ENCODE measurements at places on chromosomes 12 and 14.

GRCh38 chr12:12548713-12549112 is 13.9 kb downstream of the DUSP16 start:
- DNase-seq = no peak

- DNase-seq = no peak
These were observed 25.0 kb downstream of the NTF3 start for GRCh38 chr12:5456906-5457305.

GRCh38 chr14:46894476-46894875 is 242.9 kb upstream of the RPL10L start:
- no peak for DNase-seq

DNA sequence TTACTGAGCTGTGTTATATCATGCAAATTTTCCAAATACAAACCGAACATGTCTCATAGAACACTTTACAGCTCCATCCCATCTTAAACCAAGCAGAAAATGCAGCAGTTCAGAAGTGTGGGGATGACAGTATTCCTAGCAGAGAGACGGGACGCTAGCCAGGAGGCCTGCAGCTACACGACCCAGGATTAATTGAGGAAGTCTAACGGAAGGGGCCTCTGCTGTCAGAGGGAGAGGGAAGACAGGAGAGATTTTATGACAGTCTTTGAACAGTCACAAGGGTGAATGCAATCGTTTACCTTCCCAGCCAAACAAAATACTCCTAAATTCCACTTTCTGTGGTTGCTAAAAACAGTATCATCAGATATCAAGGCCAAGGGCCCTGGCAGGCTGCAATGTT is 261.9 kb downstream of the TMEM132D start:
- DNase-seq = peak; percentile 35

GRCh38 chr14:21476523-21476924 is 235 bp downstream of the RAB2B start:
- DNase-seq = no peak

DNA sequence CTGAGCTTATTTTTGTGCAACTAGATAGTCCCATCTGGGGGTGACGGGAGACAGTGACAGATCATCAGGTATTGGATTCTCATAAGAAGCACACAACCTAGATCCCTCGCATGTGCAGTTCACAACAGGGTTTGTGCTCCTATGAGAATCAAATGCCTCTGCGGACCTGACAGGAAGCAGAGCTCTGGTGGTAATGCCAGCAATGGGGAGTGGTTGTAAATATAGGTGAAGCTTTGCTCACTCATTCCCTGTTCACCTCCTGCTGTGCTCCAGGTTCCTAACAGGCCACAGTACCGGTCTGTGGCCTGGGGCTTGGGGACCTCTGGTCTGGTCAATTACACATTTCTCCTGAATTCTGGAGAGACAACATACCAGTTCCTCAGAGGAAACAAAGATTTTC is 39.0 kb downstream of the GABARAPL1 start:
- no peak for DNase-seq

- DNase-seq = no peak
These were observed 44.9 kb downstream of the ERH start for GRCh38 chr14:69353168-69353567.

DNA sequence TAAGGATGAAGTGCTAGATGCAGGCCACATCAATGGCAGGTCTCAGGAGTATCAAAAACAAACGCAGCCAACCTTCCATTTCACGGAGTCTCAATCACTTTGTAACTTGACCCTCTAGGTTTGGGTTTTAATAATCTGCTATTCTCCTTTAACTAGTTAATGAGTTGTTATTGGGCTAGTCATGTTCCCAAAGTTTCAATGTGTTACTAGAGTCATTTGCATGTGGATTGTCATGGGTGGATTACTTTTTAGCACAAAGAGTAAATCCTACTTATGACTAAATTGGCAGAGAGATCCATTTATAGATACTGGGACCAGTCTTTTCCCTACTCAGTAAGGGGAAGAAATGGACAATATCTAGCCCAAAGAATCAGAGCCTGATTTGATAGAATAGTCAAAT is 151.0 kb downstream of the BCAT1 start:
- no peak for DNase-seq

DNA sequence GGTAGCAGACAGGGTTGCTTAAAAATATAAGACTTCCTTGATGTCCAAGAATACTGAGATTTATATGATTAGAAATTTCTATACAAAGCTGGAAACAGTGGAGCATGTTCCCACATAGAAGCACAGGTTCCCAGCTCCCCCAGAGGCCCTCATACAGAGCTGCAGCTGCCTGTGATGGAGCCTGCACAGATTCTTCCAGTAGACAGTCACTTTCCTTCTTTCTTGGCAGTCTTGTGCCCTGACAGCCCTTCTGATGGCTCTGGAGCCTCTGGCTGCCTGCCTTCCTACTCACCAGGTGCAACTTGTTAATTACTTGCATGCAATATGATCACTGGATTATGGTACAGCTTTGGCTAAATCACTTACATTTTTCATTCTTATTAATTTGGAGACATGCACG is 44.4 kb downstream of the BICD1 start:
- DNase-seq = no peak

DNA sequence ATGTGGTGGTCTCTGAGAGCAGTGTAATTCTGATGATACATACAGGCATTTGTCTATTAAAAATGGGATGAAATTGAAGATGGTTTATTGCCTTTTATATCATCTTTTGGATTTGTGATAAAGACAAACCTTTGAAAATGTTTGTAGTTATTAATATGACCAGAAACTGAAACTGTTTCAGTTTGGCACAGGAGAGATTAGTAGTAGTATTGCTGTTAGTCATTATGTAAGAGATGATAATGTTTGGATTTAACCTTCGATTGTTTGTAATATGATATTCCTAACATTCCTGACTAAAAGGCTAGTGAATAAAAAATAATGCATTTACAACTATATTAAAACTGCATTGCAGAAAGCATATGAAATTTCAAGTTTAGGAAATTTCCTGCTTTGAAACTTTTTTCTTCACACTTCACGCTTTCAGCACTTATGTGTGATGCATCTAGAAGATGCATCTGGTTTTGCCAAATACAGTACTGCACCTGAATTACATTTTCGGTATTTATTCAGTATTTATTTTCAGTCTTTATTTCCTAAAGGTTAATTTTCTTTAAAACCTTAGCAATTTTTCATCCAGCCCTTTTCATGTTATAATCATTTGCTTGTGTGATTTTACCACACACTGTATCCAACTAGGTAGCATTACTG is 25.5 kb downstream of the ADIPOR2 start:
- DNase-seq = no peak

DNA sequence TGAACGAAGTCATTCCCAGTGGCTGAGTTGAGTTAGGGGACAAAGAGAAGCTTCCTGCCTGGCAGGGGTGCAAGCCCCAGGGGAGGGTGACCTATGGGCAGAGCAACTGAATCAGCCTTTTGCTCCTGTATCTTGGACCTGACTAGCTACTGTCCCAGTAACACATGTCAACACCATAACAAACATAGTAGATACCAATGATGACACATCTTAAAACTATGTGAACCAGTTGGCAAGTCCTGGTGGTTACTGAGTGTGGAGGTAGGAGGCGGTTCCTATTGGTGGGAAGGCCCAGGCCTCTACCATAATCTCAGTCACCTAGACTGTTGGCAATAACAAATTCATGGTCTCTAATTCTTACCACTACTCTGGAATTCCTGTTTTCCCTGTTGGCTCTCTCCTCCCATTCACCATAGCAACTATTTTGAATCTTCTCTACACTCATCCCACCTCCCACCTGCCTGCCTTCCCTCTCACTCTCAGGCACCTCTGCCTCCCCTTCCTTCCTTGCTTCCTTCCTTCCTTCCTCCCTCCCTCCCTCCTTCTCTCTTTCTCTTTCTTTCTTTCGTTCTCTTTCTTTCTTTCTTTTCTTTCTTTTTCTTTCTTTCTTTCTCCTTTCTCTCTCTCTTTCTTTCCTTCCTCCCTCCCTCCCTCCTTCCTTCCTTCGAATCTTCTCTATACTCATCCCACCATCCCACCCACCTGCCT is 8.1 kb upstream of the P2RX7 start:
- no peak for DNase-seq

DNA sequence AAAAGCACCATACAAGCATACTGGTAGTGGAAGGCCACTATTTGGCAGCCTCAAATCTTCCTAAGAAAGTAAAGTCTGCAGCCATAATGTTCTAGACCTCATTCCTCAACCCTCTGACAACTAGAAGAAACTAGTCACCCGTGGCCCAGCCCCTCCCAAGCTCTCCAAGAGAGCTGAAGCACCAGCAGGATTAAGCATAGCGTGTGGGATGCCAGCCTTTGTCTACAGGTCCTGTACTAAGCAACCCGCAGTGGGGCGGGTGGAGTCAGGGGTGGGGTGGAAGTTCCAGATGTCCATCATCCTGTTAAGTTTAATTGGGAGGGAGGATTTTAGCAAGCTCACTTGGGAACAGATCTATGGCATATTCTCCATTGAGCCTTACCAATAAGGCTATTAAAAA is 14.2 kb downstream of the SLC11A2 start:
- no peak for DNase-seq

DNA sequence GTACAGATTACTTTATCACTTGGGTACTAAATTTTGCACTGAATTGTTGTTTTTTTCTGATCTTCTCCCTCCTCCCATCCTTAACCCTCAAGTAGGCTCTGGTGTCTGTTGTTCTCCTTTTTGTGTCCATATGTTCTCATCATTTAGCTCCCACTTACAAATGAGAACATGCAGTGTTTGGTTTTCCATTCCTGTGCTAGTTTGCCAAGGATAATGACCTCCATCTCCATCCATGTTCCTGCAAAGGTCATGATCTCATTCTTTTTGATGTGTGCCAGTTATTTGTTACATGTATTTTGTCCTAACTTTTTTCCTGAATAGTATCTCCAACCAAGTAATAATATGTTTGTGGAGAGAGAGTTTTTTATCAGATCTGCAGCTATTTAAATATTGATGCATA is 44.2 kb downstream of the A2M start:
- DNase-seq = no peak

DNA sequence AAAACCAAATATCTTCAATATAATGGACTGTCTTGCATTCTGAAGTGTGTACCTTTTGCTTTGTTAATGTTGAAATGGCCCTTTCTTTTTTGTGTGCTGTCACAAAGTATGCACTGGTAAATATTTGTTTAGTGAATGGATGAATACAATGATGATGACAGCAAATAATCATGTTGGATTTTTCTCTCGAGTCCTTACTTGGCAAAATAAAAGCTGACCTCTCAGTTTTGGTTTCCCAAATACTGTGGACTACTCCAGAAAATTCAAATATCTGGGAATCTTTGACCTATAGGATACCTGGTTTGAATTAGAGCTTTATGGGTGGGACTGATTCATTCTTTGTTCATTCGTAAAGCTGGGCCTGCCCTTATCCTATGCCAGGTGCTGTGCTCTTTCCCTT is 5.5 kb downstream of the UBE3B start:
- DNase-seq = no peak

DNA sequence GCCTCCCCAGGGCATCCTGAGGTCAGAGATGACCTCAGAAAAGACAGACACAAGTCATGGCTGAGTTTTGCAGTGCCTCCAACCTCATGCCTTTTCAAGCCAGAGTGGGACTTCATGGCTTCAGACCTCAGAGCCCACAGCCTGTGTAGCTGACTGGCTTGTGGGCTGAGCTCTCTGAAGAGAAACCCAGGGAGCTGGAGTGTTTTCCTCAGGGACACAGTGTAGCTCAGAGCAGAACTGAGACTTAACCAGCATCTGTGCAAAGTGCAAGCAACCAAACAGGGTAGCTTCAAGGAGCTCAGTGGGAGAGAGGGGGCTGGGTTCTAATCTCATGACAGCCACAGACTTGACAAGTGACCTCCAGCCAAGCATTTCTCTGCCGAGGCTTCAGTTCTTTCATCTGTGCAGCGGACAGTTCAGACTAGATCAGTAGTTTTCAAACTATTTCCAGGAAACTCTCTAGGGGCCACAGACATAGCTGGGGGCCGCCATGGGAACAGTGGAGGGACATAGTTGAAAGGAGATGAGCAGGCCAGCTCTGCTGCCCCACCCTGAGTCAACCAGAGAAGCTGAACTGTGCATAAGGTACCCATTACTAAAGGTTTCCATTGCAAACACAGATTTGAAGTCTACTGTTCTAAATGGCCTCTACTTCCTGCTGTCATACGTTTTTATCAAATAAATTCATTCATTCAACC is 80.0 kb downstream of the LGMN start:
- no peak for DNase-seq

GRCh38 chr12:47111392-47111778 is 31.6 kb upstream of the AMIGO2 start:
- no peak for DNase-seq

Data from right hindlimb (tissue), 1 donor.